ENCODE measurements at places on chromosomes 16 and 17. TPM values are rescaled to one million over a fixed set of nuclear protein-coding genes. Genes with fewer than 3 reads are reported as not detected.

The GNG13 gene
- total RNA-seq: not detected

The CCL8 gene
- not detected for total RNA-seq

The SCNN1G gene
- not detected for total RNA-seq

The CXCL16 gene
- total RNA-seq: 1.3 TPM

The STXBP4 gene
- total RNA-seq: 4.9 TPM

The CACNG5 gene
- total RNA-seq: not detected

The RHBDL3 gene
- under 0.01 TPM for total RNA-seq

The PIMREG gene
- 20.2 TPM for total RNA-seq

The FOXN1 gene
- not detected for total RNA-seq

The CLEC18B gene
- total RNA-seq: 0.18 TPM

The RANBP10 gene
- 4.6 TPM for total RNA-seq

The PPM1E gene
- total RNA-seq: not detected

The SLC38A8 gene
- total RNA-seq: not detected

The TTLL6 gene
- total RNA-seq: not detected

The ACSF2 gene
- total RNA-seq: 13.8 TPM

The CA7 gene
- not detected for total RNA-seq

The ARMC5 gene
- 13.6 TPM for total RNA-seq

The DOK4 gene
- 24.0 TPM for total RNA-seq

The KRT25 gene
- total RNA-seq: not detected

The DNAH2 gene
- total RNA-seq: not detected

The CACNA1H gene
- total RNA-seq: not detected

The VTN gene
- total RNA-seq: 0.38 TPM

The SOST gene
- total RNA-seq: not detected

The KRTAP4-6 gene
- not detected for total RNA-seq

The CACNG1 gene
- total RNA-seq: not detected

The ITGAL gene
- not detected for total RNA-seq

The SLC6A2 gene
- total RNA-seq: not detected

The RHBDF1 gene
- total RNA-seq: 20.6 TPM

The SPNS3 gene
- 0.09 TPM for total RNA-seq

The USP10 gene
- total RNA-seq: 62.5 TPM

Measured in endothelial cell of coronary artery (primary cell).